Memory B cell (primary cell): ENCODE measurements at places on chromosomes 6 and 20.

DNA sequence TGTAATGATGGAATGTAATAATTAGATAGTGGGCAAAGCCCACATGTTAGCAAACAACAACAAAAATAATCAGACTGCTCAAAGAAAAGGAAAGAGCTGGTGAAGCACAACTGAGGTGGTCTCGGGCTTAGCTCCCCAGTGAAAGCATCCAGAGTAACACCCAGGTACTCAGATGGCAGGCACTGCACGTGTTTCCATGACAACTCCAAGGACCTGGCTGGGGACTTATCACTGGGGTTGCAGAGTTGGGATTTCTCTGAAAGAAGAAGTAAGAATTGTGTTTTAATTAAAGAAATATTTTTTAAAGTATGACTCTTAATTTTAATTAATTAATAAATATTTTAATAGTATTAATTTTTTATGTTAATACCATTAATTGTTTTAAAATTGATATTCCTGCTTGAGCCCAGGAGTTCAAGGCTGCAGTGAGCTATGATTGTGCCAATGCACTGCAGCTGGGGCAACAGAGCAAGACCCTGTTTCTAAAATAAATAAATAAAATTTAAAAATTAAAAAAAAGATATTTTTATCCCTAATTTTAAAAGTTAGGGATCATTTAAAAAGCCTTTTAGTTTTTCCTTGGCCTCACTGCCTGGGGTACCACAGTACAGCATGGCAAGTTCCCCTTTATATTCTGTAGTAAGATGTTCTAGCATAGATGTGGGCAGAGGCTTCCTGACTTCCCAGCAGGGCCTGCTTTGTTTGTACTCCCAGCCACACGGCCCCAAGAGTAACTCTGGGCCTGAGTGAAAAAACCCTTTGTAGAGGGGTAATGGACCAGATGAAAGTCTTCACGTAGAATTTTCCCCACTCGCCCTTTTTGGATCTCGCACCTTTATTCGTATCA lies 42.2 kb upstream of the UST start:
- DNase-seq: no peak

DNA sequence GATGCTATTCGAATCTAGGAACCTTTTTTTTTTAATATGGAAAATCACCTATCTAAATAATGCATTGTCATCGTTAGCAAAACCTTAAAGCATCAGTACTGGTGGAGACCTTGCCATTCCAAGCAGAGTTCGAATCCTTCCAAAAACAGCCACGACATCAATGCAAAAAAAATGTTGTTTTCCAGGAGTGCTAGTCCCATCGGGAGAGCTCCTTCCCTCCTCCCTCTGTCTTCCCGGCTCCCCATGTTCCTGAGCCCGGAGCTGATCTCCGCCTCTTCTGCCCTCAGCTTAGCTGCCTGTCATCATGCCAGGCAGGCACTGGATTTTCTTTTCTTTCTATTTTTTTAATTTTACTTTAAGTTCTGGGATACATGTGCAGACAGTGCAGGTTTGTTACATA lies 153.6 kb upstream of the QKI start:
- DNase-seq: no peak

DNA sequence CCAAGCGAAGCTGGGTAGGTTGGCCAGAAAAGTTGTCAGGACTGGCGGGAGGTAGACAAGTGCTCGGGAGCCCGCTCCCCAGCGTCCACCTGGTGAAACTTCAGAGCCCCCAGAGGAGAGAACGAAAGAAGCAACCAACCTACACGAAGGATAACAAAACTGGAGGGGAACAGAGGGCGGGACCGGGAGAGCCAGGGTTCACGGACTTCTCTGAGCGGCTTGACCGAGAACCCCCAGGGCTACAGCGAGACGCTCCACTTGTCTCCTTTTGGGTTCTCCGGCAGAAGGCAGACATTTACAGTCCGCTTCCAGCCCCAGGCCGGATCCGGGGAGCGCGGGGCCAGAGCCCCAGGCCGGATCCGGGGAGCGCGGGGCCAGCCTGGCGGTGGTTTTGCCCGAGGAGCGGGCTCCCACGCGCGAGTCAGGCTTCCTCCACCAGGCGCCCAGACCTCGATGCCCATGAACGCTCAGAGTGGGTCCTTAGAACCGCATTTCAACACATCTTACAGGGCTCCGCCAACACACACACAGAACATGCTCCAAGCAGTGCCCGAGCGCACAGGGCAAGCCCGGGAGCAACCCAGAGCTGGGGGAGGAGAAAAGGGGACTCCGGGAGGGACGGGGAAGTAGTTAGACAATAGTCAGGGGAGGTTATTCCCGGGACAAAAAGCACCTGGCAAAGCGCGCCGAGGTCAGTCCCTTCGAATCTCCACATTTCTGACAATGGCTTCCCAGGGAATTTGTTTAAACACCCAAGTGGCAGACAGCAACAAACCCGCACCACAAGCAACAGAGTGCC lies 1.1 kb downstream of the PTPRK start:
- no peak for DNase-seq

GRCh38 chr6:25032934-25033333 lies 97.2 kb upstream of the RIPOR2 start:
- DNase-seq: no peak

- DNase-seq: no peak
Measured at GRCh38 chr6:63346217-63346835, 26.5 kb upstream of the LGSN start.

DNA sequence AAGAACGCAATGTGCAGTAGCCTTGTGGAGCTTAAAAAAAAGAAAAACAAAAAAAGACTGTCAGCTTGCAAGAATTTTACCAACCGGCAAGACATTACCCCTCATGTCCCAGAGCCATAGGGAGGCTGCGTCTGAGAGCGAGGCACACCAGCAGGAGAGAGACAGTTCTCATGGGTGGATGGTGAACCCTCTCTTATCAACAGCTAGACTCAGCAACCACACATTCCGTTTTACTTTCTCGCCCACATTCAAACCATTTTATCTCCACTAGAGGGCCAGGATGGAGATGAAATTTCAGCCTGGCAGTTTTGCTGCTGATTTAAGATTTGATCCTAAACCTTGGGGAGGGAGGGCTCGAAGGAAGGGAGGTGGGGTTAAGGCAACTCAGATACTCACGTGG lies 247.0 kb downstream of the ATXN1 start:
- DNase-seq: no peak

DNA sequence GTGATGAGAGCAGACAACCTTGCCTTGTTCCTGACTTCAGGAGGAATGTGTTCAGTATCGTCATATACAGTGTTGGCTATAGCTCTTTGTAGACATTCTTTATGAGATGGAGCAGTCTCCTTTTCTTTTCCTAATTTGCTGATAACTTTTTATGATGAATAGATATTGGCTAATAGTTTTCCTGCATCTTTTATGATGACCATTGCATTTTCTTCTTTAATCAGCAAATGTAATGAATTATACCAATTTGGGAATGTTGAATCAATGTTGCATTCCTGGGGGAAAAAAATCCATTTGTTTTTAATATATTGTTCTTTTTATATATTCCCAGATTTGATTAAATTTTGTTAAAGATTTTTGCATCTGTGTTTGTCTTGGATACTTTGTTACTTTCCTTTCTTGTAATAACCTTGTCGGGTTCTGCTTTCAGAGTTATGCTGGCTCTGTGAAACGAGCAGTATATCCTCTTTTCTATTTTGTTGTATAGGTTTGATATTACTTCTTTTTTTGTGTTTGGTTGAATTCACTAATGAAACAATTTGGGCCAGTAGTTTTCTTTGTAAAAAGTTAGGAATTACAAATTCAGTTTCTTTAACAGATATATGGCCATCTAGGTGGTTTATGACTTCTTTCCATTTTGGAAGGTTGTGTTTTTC lies 23.9 kb downstream of the KDM1B start:
- no peak for DNase-seq

DNA sequence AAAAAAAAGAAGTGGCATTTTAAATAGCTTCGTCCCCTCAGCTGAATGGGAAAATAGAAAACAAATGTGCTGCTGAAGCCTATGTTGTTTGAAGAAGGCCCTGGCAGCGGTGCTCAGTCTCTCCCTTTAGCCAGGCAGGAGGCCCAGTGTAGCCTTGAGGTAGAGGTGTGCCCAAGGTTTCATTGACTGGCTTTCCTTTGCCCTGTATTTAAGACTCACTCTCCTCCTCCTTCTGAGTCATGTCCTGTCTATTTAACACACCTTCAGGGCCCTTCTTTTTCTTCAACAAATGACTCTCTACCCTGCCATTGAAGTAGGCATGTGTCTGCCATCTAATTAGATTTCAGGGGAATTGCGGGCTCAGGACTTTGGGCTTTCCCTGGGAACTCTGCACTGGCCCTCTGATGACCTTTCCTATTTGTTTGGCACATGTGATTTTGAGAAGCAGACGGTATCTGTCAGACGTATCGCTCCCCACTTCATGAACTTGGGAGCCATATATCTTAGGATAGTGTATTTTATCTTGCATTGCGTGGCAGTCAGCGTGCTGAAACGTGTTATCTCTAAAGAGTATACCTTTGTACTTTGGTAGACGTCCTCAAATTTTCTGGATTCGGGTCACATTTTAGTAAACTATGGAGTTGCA lies 4.3 kb downstream of the TJAP1 start:
- DNase-seq: no peak

GRCh38 chr20:9172851-9173250 lies 104.0 kb downstream of the PLCB4 start:
- no peak for DNase-seq

GRCh38 chr6:33167374-33168283 lies 24.6 kb downstream of the COL11A2 start:
- no peak for DNase-seq

GRCh38 chr6:137651591-137652335 lies 157.6 kb upstream of the OLIG3 start:
- no peak for DNase-seq

- DNase-seq: no peak
Measured at GRCh38 chr6:16109659-16110305, 19.1 kb upstream of the MYLIP start.
